ENCODE measurements at places on chromosomes 2 and 18.

DNA sequence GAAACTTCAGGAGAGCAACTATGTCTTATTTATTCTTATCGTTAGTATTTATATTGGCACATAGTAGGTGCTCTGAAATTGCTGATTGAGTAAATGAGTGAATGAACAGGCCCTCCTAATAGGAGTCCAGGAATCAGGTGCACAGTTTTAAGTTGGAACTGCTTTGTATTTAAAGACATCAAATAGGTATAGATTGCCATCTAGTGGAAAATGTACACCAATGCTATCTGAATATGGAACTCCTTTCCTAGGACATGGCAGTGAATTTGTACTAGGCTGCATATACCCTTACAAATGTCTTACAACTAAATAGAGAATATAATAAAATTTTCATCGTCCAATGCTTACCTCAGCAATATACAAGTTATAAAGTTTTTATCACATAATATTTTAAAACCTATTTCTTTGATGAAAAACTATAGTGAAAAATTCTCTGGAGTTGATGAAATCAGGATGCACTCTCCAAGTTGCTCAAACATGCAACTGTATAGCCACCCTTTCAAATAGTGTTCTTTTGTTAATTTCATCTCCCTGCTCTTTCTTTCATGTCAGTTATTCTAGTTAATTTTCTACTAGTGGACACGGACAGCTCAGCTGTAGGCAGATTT lies 318.9 kb upstream of the SYT4 start:
- H3K4me3 ChIP-seq: no peak overlapping the region
- H3K4me1 ChIP-seq: no peaks in the 10 kb centered on the region
- no peaks in the 10 kb centered on the region for H3K36me3 ChIP-seq
- H3K27ac ChIP-seq: no peak overlapping the region
- H3K27me3 ChIP-seq: no peaks in the 10 kb centered on the region
- no peak for DNase-seq

DNA sequence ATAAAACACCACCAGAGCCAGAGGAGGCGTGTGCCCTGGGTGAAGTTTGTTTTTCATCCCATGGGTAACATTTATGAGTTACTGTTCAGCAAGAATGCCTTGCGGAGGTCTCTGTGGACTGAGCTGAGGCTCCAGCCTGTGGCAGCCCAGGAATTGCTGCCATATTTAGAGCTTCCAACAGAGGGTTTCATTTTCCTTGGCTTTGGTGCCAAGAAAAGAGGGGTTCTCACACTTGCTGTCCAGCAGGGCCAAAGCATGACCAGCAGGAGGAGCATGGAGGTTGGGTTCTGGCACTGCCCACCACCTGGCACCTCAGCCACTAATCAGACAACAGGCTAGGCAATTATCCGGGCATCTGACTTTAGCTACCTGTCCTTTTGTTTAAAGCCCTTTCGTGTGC lies 36.7 kb downstream of the EPAS1 start:
- DNase-seq: no peak
- peaks cover 35% of the 10 kb centered on the region for H3K4me1 ChIP-seq
- H3K36me3 ChIP-seq: no peaks in the 10 kb centered on the region
- H3K4me3 ChIP-seq: no peak overlapping the region

DNA sequence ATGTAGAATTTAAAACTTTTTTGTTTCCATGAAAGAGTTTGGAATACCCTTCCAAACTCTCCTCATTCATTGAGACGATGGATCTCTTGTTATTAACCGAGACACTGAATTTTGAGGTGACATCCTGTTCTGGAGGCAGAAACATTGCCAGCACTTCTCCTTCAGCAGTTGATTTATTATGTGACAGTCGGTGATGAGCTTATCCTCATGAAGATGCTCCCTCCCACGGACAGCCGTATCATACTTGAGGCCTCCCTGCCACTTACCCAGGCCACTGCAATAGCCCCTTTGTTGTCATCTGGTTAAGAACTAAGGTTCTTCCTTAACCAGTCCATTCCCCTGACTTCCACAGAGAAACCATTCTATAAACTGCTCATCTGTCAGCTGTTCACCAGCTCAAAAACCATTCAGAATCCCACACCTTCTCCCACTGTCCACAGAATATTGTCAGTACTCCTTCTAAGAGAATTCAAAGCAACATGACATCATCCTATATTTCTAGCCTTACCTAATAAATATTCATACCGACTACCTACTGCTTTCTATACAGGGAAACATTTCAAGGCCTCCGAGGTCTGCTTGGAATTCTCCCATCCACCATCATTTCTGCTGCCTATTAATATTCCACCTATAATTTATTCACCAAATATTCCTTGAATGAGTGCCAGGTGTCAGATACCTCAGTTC lies 139.0 kb upstream of the TRIB2 start:
- peaks cover 12% of the 10 kb centered on the region for H3K4me1 ChIP-seq
- H3K4me3 ChIP-seq: no peak overlapping the region
- no peak for DNase-seq
- H3K27me3 ChIP-seq: no peaks in the 10 kb centered on the region
- H3K27ac ChIP-seq: no peak overlapping the region
- no peaks in the 10 kb centered on the region for H3K36me3 ChIP-seq

GRCh38 chr2:239666053-239666854 lies 265.4 kb upstream of the HDAC4 start:
- no peak overlapping the region for H3K4me3 ChIP-seq
- no peak for DNase-seq
- H3K36me3 ChIP-seq: no peaks in the 10 kb centered on the region
- no peak overlapping the region for H3K27ac ChIP-seq
- H3K27me3 ChIP-seq: peaks cover 8% of the 10 kb centered on the region

- no peaks in the 10 kb centered on the region for H3K36me3 ChIP-seq
- peaks cover 61% of the 10 kb centered on the region for H3K27me3 ChIP-seq
- peaks cover 9% of the 10 kb centered on the region for H3K4me1 ChIP-seq
- peak within 1 kb of the TSS; percentile 67 for H3K27ac ChIP-seq
Measured at GRCh38 chr2:72887032-72887739, at the start of gene SPR. TSS of gene SPR (plus strand) at chr2:72887408. CDS start at chr2:72887433, 25 bp downstream.

GRCh38 chr2:64283641-64284361 lies 139.6 kb upstream of the PELI1 start:
- no peak for DNase-seq
- H3K4me3 ChIP-seq: no peak overlapping the region
- no peaks in the 10 kb centered on the region for H3K27me3 ChIP-seq
- H3K27ac ChIP-seq: no peak overlapping the region

DNA sequence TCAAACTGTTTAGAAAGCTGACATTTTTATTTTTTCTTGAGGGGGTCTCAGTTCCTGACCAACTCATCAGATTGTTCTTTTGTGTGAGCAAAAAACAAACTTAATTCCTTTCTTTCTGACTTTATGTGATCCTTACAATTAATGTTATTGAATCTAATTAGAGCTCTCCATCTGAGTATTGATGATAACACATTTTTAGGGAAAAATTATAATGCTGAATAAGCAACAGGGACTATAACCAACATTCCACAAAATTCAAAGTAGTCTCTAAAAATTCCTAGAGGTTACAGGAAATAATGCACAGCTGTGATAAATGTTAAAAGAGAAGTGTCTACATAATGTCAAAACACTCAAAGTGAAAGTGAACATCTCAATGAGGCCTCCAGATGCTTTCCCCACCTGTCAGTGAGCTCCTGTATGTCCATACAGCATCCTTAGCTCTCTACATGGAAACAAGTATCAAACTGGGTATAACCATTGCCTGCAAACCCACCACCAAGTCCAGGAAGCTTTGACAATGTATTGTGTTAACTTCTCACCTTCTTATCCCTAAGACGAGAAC lies 786.0 kb upstream of the SLC39A10 start:
- no peak overlapping the region for H3K4me3 ChIP-seq
- no peak for DNase-seq
- H3K27ac ChIP-seq: no peak overlapping the region
- no peaks in the 10 kb centered on the region for H3K4me1 ChIP-seq

GRCh38 chr2:113298176-113298575 lies 19.5 kb upstream of the PAX8 start:
- no peak overlapping the region for H3K4me3 ChIP-seq
- no peaks in the 10 kb centered on the region for H3K36me3 ChIP-seq
- DNase-seq: no peak
- H3K4me1 ChIP-seq: no peaks in the 10 kb centered on the region

- H3K36me3 ChIP-seq: no peaks in the 10 kb centered on the region
- no peak overlapping the region for H3K27ac ChIP-seq
- H3K27me3 ChIP-seq: peaks cover 12% of the 10 kb centered on the region
- H3K4me3 ChIP-seq: no peak overlapping the region
Measured at GRCh38 chr2:10022966-10023662, 20.2 kb upstream of the KLF11 start.

- H3K27me3 ChIP-seq: no peaks in the 10 kb centered on the region
- H3K4me1 ChIP-seq: no peaks in the 10 kb centered on the region
- peaks cover 23% of the 10 kb centered on the region for H3K36me3 ChIP-seq
- H3K27ac ChIP-seq: no peak overlapping the region
Measured at GRCh38 chr2:24568551-24568950, 77.5 kb downstream of the NCOA1 start.

DNA sequence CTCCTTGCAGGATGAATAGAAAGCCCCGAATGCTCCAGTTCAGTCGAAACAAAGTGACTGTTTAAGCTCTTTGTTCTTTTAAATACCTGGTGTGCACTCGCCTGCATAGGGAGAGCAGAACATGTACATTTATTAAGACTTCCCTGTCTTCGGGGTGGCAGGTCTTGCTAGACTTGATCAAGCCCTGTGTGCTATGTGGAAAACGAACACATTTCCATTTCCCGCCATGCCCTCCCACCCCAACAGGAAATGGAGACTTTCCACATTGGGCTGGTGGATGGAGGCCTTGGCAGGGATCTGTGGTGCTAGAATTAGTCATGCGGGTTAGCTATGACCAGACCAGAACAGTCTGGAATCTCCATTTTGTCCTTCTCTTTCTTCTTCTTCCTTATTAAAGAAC lies 321.0 kb upstream of the THSD7B start:
- H3K27ac ChIP-seq: no peak overlapping the region
- H3K4me3 ChIP-seq: no peak overlapping the region
- H3K36me3 ChIP-seq: no peaks in the 10 kb centered on the region
- no peak for DNase-seq

DNA sequence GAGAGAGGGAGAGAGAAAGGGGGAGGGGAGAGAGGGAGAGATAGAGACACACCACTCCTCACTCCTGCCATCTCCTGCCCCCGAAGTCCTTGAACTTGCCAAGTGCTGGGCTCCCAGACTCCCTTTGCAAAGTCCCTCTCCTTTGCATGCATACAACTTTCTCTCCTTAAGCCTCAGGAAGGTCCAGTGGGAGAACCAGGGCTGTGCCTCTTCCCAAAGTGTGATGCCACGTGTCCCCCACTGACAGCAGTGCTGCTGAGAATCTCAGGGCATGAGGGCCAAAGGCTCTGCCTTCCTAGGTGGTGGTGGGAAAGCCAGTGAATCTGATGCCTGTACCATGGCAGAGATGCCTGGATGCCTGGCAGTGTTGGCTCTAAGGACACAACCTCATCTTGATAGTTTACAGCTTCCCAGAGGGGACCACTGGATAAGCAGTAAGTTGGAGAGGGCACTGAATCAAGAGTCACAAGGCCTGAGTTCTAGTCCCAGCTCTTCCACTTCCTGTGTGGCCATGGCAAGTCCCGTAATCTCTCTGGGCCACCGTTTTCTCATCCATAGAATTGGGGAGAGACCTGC lies 103.4 kb downstream of the CLIP4 start:
- peaks cover 4% of the 10 kb centered on the region for H3K4me1 ChIP-seq
- no peaks in the 10 kb centered on the region for H3K27me3 ChIP-seq
- no peak overlapping the region for H3K4me3 ChIP-seq
- H3K27ac ChIP-seq: peak overlapping the region; percentile 62
- peaks cover 4% of the 10 kb centered on the region for H3K36me3 ChIP-seq

GRCh38 chr2:23859983-23860382 lies 66.9 kb downstream of the ATAD2B start:
- no peaks in the 10 kb centered on the region for H3K27me3 ChIP-seq
- H3K36me3 ChIP-seq: peaks cover 15% of the 10 kb centered on the region
- H3K27ac ChIP-seq: no peak overlapping the region

GRCh38 chr2:219713110-219713509 lies 85.7 kb downstream of the SLC4A3 start:
- H3K27me3 ChIP-seq: peaks cover 8% of the 10 kb centered on the region
- H3K36me3 ChIP-seq: peaks cover 4% of the 10 kb centered on the region
- no peak for DNase-seq

DNA sequence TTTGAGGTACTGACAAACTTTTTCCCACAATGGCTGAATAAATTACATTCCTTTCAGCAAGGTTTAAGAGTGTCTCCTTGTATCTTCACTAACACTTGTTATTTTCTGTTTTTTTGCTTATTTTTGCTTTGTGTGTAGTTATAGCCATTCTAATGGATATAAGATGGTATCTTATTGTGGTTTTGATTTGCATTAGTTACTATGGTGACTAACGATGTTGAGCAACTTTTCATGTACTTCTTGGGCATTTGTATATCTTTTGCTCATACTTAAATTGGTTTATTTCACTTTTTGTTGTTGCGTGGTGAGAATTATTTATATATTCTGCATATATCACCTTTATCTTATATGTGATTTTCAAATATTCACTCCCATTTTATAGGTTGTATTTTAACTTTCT lies 79.9 kb upstream of the FSIP2 start:
- H3K36me3 ChIP-seq: no peaks in the 10 kb centered on the region
- H3K27ac ChIP-seq: no peak overlapping the region
- DNase-seq: no peak
- H3K4me3 ChIP-seq: no peak overlapping the region
- H3K4me1 ChIP-seq: no peaks in the 10 kb centered on the region

GRCh38 chr18:32802591-32803451 lies 30.0 kb upstream of the KLHL14 start:
- no peak overlapping the region for H3K27ac ChIP-seq
- peaks cover 39% of the 10 kb centered on the region for H3K4me1 ChIP-seq
- H3K36me3 ChIP-seq: peaks cover 2% of the 10 kb centered on the region
- H3K4me3 ChIP-seq: no peak overlapping the region
- DNase-seq: no peak
- H3K27me3 ChIP-seq: no peaks in the 10 kb centered on the region

DNA sequence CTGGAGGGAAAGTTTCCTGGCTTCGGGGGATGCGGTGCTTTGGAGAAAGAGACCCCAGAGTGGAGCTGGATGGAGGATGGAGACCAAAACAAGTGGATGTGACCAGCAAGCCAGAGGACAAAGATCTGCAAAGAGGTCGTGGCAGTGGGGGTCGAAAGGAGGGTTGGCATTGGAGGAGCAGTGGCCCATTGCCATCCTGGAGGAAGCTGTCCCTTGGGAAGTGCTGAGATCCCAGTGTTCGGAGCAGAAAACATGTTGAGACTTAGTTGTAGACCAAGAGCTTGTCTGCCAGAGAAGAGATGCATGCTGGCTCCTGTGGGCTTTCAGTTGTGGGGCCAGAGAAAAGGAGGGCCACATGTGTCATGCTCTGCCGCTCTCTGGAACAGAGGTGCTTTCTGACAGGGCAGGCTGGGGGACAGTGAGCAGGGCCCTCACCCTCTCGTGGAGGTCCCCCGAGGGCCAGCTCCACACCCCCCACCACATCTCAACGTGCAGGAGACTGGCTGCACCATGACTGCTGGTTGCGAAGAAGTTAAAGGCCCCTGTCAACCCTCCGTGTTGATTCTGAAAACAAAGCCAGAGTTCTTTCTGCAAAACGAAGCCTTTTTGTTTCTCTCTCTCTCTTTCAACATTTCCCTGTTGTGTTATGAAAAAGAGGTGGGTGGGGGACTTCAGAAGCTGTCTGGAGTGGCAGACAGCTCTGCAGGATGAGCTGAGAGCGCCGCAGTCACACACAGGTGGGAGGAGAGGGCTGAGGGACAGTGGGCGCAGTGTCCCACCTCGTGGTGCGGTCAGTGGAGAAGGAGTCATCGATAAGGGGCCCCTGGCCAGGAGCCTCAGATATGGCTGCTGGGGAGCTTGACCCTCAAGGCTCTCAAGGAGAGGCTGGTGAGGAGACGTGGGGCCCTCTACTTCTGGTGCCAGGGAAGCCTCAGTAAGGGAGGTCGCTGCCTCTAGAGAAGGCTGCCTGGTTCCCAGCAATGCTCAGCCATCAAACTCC lies 77.6 kb upstream of the BCL2L11 start:
- DNase-seq: no peak
- no peak overlapping the region for H3K27ac ChIP-seq
- no peaks in the 10 kb centered on the region for H3K36me3 ChIP-seq
- peaks cover 22% of the 10 kb centered on the region for H3K4me1 ChIP-seq
- no peak overlapping the region for H3K4me3 ChIP-seq
